M059J (cell line): ENCODE measurements at places on chromosomes 12 and 14. TPM values are rescaled to one million over a fixed set of nuclear protein-coding genes. Genes with fewer than 3 reads are reported as not detected.

DNA sequence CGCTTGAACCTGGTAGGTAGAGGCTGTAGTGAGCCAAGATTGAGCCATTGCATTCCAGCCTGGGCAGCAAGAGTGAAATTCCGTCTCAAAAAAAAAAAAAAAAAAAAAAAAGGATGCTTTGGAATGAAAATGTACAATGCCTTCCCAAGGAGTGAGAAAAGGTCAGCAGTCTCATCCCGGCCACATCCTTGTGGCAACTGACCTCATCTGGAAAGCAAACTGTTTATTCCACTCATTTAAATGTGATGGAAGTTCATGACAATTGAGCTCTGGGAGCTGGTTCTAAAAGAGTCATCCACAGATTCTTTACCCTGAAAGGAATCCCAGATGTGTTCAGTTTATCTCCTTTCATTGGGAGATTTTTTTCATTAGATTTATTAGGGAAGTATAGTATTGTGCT lies 19.4 kb upstream of the LIMA1 start:
- DNase-seq = peak; percentile 88

GRCh38 chr12:118581371-118581770 lies 205.0 kb downstream of the SUDS3 start:
- DNase-seq = no peak

DNA sequence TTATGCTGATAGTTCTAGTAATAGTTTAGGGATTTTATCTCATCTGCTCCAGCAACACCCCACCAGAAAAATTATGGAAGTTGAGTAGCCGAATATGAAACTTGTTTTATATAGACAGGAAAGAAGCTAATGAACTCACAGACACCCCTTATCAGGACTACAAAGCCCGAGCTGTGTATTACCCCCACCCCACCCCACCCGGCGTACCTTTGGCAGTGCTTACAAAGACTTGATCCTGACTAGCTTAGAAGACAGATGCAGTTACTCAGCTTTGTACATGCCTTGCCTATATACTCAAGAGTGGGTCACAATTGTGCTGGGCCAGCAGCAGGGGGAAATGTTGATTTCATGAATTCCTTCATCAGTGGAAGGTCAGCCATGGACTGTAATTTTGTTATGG lies 22.4 kb downstream of the PROX2 start:
- no peak for DNase-seq

- no peak for DNase-seq
Observed at GRCh38 chr12:104638218-104638850, 181.6 kb downstream of the CHST11 start.

- DNase-seq = no peak
Observed at GRCh38 chr14:104926619-104927431, 2.1 kb downstream of the PLD4 start.

DNA sequence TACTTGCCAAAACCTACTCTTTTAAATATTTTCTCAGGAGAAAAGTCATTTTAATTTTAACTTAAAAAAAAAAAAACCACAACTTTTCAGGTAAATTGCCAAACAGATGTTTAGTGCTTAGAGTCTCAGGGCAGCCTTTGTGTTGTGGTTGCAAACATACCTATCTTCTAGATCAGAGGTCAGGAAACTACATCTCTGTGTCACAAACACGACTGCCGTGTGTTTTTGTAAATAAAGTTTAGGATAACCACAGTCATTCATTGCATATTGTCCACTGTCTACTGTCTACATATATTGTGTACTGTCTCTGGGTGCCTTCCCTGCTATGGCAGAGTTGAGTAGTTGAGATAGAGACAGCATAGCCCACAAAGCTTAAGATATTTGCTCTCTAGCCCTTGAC lies 48.9 kb downstream of the DYRK2 start:
- DNase-seq = peak; percentile 48

GRCh38 chr14:61406198-61406597 lies 84.8 kb downstream of the PRKCH start:
- DNase-seq = no peak

- DNase-seq = peak; percentile 13
Observed at GRCh38 chr14:54712465-54713200, 145.7 kb downstream of the SAMD4A start.

- no peak for DNase-seq
Observed at GRCh38 chr12:126112849-126113248, 1047.6 kb downstream of the AACS start.

DNA sequence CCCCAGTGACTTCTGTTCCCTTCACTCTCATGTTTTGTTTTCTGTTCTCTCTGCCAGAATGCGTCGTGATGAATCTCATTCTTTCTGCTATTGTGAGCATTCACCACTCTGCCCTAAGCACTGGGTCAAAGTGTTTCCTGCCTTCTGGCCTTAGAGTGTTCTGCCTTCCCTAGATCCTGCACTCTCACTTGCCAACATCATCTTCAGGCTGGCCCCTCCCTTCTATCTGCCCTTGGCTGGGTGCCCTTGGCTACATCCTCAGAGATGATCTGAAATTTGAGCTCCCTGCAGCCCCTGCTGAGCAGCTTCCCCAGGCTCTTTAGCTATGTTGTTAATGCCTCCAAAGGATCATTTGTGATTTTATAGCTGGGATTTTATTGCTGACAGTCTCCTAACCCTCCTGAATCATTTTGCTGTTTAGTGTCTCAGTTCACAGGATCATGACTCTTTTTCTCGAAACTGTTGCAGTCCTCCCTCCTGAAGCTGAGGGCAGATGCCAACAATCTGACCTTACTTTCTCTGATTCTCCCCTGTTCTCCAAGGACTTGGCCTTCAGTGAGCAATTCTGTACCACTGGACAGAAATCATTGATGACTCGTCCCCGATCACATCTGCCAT lies 4.5 kb downstream of the DHRS2 start:
- DNase-seq = peak; percentile 78

DNA sequence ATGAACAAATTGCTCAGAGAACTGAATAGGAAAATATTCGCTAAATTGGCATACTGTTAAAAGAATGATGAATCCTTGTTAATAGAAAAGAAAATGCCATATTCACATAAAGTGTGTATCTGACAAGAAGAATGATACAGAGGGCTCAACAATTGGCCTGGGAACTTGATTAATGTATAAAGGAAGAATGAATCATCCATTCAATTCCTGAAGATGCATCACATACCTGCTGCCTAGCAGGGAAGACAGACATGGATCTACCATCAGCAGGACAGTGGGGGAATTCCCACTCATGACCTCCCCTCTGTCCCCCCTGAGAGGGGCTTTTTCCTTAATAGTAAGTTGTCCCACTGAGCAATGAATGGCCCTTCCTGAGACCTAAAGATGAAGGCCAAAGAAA lies 13.5 kb downstream of the PTPN21 start:
- DNase-seq = no peak

DNA sequence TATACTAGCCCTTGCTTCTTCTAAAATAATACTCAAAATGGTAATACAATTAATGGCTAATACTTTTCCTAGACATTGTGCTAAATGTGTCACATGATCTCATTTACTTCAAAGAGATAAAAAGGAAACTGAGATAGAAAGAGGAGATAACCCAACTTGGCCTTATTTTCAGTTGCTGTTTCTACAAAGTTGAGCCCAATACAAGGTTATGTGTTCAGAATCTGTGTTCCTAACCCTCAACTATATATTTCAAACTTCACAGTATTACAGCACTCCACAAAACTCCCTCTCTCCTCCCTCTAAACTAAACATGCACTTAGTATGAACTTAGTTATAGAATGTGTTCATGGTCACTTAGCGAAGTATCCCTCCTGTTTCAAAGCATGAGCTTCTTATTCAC lies 277.9 kb downstream of the CCER1 start:
- DNase-seq = no peak

GRCh38 chr12:47903927-47904712 lies 674 bp downstream of the VDR start:
- peak; percentile 84 for DNase-seq

DNA sequence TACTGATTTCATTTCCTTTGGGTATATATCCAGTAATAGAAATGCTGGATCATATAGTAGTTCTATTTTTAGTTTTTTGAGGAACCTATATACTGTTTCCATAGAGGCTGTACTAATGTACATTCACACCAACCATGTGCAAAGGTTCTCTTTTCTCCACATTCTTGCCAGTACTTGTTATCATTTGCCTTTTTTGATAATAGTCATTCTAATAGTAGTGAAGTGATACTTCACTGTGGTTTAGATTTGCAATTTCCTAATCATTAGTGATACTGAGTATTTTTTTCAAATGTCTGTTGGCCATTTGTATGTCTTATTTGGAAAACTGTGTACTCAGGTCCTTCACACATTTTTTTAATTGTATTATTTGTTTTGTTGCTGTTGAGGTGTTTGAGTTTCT lies 148.2 kb upstream of the NAV3 start:
- no peak for DNase-seq

GRCh38 chr14:72849222-72849621 lies 44.7 kb downstream of the DPF3 start:
- DNase-seq = no peak

GRCh38 chr14:94460631-94461416 lies 8.2 kb upstream of the SERPINA11 start:
- no peak for DNase-seq

GRCh38 chr14:86003998-86004397 lies 474.1 kb downstream of the FLRT2 start:
- no peak for DNase-seq

GRCh38 chr14:48349689-48350088 lies 674.3 kb upstream of the MDGA2 start:
- DNase-seq = peak; percentile 20

- DNase-seq = no peak
Observed at GRCh38 chr12:75578546-75578945, 67.1 kb upstream of the KRR1 start.

DNA sequence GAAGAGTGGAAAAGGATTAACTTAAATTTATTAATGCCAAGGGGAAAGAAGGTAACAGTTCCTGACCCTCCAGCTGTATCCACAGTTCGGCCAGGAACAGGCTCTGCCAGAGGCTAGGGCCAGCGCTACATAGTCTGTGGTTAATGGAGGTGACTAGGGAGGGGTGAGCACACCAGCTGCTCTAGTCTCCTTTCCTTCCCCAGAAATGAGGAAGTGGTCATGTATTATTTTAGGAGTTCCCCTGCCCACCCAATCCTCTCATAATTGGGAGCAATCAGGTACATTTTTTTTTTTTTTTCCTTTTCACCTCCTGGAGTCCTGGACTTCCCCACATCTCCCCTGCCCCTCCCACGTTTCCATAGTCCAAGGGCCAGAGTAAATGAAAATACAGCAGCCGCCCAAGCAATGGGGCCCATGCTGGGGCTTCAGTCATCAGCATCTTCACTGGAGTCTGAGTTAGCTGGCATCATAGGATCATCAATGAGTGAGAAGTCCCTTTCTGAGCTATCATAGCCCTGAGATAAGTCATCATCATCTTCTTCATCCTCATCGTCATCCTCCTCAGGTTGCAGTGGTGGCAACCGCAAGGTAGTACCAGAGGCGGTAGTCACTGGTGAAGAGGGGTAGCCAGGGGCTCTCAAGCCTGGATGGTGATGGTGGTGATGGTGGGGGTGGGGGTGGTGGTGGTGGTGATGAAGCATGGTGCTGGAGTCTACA lies 1.5 kb upstream of the SUPT16H start:
- peak; percentile 28 for DNase-seq

DNA sequence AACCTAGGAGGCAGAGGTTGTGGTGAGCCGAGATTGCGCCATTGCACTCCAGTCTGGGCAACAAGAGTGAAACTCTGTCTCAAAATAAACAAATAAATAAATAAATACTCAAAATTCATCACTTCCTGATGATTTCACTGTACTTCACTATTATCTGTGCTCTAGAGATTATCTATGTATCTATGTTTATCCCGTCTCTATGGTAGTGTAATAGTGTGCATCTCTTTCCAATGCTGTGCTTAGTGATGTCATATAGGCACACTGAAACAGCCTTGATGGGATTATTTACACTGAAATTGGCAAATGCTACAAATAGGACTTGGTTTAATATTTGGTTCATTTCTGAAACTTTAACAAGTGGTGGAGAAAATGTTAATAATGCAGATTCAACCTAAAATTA lies 6.5 kb downstream of the CAPS2 start:
- peak; percentile 7 for DNase-seq

DNA sequence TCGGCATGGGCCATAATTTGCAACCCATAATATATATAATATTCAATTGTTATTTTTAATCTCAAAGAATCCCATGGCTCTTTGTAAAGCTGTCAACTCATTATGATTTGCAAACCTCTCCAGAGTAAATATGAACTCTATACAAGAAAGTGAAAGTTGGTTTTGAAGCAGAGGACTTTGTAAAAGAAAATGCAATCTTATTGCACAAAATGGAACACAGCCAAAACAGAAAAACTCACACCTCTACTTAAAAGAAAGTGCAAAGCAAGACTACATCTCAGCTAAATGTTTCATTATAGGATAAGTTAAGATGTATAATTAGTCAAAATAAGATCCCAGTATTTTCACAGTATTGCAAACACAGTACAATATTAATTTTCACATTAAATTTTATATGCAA lies 111.2 kb upstream of the FLRT2 start:
- no peak for DNase-seq

- no peak for DNase-seq
Observed at GRCh38 chr14:21436567-21437062, 19.3 kb downstream of the CHD8 start.

GRCh38 chr12:54662026-54662425 lies 13.9 kb upstream of the DCD start:
- DNase-seq = no peak

- peak; percentile 80 for DNase-seq
Observed at GRCh38 chr14:69648480-69649451, 37.4 kb downstream of the SUSD6 start.

CCDC59 gene
- total RNA-seq = 70.0 and 101 TPM in 2 replicates

KLRK1 gene
- total RNA-seq = not detected in 2 replicates

ARHGDIB gene
- total RNA-seq = 14.9 and 17.7 TPM in 2 replicates

ACOT6 gene
- total RNA-seq = not detected in 2 replicates

PTPRQ gene
- 0.22 and 0.27 TPM in 2 replicates for total RNA-seq

POLE2 gene
- total RNA-seq = 17.4 and 27.8 TPM in 2 replicates

DDX55 gene
- total RNA-seq = 18.9 and 33.6 TPM in 2 replicates

TBX5 gene
- not detected in 2 replicates for total RNA-seq
